HTR-8/SVneo (cell line): ENCODE measurements at places on chromosomes 6 and 20.

- no peak for DNase-seq
Observed at GRCh38 chr6:119350952-119351372, 1.4 kb upstream of the MAN1A1 start.

DNA sequence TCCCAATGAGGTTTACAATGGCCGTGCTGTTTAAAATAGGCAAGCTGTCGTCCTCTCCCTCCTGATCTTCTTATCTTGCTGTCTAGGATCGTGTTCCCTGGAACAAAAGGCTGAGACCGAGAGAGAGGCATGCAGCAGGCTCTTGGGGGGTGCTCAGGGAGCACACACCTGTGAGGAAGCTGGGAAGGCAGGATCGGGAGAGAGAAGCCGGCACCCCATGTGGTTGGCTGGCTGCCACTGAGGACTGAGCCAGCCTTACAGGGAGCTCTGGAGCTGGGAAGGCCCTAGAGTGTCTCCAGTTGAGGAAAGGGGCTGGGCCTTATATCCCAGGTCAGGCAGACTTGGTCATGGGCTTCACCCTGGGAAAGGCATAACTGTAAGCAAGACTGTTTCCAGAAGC is 184.2 kb downstream of the LY86 start:
- no peak for DNase-seq

GRCh38 chr6:19995575-19996257 is 158.5 kb downstream of the ID4 start:
- DNase-seq = no peak

GRCh38 chr6:114055349-114055748 is 84.4 kb upstream of the HDAC2 start:
- no peak for DNase-seq

GRCh38 chr6:1917626-1918371 is 308.1 kb downstream of the FOXC1 start:
- peak; percentile 82 for DNase-seq

DNA sequence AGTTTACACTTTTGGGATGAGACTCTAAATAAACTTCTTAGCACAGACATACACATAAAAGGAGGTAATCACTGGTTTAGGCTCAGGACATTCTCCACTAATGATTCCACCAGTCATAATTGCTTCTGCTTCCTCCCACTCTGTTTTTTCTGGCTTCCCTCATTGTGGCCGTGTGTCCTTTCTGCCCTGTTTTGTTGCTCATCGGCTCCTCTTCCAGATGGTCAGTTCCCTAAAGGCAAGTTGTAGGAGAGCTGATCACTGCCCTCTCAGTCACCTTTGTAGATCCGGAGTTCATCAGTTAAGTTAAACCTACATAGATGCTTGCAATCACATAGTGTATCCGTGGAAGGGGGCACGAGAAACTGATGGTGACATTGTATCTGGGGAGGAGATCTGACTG is 200.5 kb upstream of the ARG1 start:
- no peak for DNase-seq

DNA sequence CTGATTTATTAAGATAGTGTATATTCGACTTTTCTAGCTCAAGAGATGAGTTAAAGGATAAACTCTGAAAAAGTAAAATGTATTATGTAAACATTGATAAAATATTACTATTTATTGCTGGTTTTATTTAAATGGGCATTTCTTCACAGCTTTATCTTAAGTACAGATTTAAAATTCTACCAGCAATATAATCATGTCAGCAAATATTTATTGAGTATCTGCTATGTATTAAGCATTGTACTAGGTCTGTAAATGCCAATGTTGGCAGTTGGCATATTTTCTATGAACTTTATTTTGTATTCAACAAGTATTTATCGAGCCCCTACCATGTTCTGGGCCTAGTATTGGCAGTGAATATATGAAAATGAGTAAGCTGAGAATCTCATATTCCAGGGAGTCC is 231.0 kb downstream of the FARS2 start:
- no peak for DNase-seq

DNA sequence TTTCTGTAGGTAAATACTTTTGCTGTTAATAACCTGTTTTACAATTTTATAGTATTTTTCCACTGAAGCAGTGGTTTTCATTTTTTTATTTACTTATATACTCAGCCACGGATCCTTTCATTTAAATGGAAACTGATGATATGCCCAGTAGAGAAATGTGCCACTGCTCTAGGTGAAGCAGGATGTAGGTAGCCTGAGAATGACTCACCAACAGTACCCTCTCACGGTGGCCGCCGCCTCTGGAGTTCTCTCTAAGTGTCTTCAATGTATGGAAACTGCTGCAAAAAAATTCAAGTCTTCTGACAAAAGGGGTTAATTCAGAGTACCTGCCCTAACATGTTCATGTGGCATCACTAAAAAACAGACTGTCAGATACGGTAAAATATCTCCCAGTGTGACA is 6.4 kb downstream of the EYA4 start:
- DNase-seq = no peak

GRCh38 chr20:39574061-39574460 is 611.9 kb downstream of the DHX35 start:
- no peak for DNase-seq

DNA sequence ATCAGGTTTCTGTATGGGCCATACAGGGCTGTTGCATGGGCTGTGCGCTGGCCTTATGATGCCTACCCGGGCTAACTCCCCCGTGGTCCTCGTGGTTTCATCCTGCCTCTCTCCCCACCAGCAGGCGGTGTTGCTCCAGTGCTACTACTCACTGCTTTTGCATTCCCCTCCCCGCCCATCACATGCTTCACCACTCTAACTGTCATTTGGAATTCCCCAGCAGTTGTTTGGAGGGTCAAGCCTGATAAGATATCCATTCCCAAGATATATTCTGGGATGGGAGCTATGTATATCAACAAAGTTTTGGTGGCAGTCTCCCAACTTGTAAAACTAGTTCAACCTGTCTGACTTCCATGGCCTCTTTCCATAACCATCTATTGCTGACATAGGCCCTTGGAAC is 233.2 kb upstream of the SOX4 start:
- no peak for DNase-seq

DNA sequence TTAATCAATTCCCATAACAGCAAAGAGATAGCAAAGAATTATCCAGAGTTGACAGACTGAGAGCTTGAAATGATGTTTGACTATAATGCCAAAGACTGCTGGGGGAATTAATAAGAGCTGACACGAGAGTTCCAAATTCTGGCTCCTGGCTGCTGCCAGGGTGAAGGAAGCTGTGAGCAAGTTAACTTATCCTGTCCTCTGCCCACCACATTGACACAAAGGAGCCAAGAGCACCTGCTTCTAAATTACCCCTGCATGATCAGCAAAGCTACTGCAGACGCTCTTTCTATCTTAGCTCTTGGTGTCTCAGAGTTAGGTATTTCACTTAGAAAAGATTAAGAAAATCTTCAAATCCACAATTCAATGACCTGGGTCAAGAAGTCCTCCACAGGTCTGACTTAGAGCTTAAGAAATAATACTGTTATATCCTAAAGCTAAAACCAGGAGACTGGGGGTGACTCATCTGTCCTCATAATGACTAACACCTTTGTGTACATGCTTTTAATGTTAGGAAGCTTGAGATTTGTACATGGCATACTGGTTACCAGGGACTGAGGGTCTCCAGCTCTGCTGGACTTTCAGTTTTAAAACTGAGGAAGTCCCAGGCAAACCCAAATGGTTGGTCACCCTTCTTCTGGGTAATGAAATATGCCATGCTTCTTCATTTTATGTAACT is 13.2 kb upstream of the FRK start:
- no peak for DNase-seq

DNA sequence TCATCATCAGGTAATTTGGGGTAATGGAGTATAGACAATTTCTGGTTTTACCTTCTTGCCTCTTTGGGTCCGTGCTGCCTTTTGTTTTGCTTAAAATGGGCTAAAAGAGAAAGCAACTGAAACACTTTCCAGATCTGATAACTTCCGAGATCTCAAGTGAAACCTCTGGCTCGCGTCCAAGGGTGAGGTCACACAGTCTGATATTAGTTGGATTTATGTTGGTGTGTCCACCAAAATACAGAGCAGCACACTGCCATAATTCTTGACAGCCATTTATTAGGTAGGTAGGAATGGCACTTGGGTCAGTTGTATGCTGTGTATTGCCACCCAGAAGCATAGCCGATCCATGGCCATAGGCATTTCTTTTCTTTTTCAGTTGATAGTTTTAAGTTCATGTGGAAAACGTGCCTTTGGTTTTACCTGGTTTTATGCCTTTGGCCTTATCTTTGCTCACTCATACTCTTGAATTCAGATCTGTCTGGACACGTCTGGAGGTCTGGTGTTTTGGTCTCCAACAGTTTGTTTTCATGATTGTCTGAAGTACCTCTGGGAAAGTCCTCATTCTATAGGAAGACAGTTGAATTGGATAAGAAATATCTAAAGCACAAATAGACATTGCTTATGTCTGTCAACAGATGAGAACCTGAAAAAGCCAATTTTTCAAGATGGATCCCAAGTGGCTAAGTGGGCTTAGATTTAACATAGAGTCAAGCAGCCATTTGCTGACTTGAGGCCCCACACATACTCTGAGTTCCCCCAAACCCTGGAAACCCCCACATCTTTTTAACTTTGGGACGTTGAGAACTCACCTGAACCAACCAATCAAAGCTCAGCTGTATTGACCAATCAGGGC is 320.8 kb downstream of the SOX4 start:
- no peak for DNase-seq

DNA sequence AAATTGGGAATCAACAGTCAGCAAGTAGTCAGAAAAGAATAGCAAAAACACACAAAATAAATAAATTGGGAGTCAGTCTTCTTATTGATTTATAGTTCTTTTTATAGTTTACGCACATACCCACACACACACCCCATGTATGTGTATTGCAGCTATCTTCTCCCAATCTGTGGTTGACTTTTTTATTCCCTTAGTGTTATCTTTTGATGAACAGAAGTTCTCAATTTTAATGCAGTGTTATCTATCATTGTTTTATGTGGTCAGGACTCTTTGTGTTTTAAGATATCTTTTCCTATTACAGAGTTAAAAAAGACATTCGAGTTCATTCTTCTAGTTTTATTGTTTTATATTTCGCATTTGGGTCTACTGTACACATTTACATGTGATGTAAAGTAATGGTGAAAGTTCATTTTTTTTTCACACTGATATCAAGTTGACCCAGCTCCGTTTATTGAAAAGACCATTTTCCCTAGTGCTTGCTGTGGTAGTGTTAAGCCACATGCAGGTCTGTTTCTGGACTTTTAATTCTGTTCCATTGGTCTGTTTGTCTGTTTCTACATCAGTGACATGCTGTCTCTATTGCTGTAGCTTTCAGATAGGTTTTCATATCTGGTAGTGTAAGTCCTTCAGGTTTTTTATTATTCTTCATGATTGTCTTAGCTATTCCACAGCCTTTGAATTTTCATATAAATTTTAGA is 78.4 kb downstream of the ZFAND3 start:
- DNase-seq = no peak
